ENCODE measurements at places on chromosomes 6 and 20.
A peak's percentile ranks its signal among the peaks of the same experiment; 100 is the strongest.

- DNase-seq, result no peak
Measured at GRCh38 chr20:4682682-4683081, 39.0 kb upstream of the PRND start.

GRCh38 chr6:33205191-33206026, 954 bp downstream of the HSD17B8 start:
- no peak for DNase-seq

- no peak for DNase-seq
Measured at GRCh38 chr6:93954584-93954983, 535.2 kb upstream of the EPHA7 start.

DNA sequence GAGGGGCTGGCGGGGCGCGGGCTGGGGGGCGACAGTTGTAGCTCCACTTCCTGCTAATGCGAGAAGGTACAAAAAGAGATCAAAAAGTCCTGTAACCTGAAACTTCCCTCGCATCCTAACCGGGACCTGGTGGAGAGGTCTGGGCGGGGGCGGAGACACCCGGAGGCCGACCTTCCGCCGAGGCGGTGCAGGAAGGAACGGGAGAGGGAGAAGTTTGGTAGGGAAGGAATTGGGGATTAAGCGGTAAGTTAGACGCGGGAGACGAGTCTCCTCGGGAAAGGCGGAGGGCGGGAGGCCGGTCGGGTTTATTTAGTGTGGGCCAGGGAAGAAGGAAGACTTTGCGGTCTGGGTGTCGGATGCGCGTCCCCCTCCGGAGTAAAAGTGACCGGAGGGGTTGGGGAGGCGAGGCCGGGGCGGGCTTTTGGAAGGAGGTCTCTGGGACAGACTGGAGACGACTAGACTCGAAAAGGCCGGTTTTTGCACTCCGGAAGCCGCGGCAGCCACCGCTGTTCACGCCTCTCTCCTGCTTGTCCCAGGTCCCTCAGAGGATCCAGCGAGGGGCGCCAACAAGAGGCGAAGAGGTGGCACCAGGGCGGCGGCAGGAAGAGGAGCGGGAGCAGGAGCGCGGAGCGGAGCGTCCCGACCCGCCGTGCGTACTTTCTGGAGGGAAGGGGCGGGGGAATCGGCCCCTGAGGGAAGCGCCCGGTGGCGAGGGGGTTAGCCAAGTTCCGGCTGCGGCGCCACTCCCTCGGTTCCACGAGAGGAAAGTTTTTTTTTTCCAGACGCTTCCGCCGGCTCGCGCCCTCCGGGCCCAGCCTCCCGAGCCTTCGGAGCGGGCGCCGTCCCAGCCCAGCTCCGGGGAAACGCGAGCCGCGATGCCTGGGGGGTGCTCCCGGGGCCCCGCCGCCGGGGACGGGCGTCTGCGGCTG, 734 bp downstream of the TPBG start:
- DNase-seq, result no peak

GRCh38 chr6:27407153-27407814, 18.7 kb downstream of the ZNF391 start:
- DNase-seq, result no peak

GRCh38 chr20:11738852-11739251, 178.8 kb upstream of the BTBD3 start:
- no peak for DNase-seq

- DNase-seq, result no peak
Measured at GRCh38 chr6:143405373-143406154, 44.9 kb downstream of the ADAT2 start.

GRCh38 chr6:80263585-80263984, 157.1 kb downstream of the BCKDHB start:
- DNase-seq, result no peak

DNA sequence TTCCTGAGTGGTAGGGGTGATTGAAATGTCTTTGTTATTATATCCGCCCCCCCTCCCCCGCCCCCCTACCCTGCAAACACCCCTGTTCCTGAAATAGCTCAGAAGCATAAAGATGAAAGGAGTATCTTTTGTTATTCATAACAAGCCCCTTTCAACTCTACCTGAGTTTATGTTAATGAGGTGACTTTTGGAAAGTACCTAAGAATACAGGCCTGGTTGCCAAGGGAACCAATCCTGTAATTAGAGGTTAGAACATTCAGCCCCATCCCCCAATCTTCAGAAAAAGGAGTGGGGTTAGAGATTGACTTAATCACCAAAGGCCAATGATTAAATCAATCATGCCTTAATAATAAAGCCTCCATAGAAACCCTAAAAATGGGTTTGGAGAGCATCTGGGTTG, 979.2 kb upstream of the GJE1 start:
- DNase-seq, result no peak

DNA sequence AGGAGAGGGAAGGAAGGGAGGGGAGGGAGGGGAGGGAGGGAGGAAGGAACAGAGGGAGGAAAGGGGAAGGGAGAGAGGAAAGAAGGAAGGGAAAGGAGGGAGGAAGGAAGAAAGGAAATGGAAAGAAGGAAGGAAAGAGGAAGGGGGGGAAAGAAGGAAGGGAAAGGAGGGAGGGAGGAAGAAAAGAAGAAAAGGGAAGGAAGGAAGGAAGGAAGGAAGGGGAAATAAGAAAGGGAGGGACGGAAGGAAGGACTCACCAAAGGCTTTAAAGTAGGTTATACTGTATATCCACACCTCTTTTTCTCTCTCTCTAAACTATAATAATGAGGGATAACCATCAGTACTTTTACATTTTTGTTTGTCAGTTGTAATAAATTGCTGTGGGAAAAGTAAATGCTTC, 324.9 kb downstream of the ARHGAP18 start:
- no peak for DNase-seq

- no peak for DNase-seq
Measured at GRCh38 chr6:127950566-127951145, 49.8 kb upstream of the THEMIS start.

DNA sequence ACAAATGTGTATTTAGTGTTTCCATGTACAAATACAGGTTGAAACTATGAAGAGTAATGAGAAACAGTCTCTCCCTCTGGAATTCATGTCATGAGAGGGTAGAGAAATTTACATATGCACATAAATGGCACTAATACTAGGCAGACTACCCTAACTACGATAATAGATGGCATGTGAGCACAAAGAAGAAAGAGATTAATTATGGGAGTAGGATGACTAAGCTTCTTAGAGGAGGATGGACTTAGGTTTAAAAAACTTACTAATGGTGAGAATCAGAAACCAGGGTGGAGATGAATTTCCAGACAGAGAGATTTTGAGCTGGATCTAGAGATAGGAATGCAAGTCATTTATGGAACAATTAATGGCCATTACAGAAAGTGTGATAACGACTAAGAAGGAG, 225.3 kb upstream of the HTR1E start:
- DNase-seq, result no peak

DNA sequence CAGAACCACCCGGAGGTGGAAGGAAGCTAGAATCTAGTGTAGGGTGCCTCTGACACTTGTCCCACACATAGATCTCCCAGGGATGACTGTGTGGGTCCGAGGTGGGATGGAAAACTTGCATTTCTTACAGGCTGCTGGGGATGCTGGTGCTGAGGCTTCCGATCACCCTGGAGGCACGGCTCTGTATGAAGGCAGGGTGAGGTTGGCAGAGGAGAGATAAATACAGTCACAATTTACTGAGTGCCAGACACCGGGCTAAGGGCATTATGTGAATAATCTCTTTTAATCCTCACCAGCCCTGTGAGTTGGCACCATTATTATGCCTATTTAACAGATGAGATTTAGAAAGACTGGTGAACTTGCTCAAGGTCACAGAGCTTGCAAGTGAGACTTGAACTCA, 250.2 kb upstream of the RREB1 start:
- DNase-seq, result no peak

DNA sequence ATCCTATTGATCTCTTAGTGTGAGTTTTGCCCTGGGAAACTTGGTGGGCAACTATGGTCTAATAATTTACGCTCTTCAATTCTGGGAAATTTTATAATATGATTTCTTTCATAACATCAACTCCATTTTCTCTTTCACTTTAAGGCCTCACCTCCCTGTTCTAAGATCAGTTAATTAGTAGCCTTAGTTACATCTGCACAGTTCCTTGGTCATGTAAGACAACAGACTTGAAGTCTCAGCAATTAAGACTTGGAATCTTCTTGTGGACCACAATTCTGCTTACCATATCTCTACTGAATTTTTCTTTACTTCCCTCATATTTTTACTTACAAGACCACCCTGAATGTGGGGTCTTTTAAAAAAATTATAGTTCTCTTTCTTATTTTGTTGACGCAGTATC, 8.7 kb downstream of the ENPP3 start:
- no peak for DNase-seq

DNA sequence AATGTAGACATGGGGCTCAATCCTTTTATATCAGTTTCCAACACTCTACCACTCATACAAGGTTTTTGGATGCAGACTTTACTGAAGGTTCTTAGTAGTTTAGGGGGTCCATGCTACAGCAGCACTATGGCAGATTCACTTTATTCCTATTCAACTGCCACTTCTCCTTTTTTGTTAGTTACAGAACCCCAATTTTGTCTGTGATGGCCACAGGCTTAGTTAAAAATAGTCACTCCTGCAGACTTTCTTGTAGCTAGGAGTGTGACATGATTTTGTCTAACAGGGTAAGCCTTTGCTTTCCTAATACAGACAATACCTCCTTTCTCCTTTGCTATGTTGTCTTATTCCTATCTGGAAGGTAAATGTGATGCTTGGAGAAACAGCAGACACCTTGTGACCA, 90.0 kb upstream of the SLC24A3 start:
- DNase-seq, result no peak

- no peak for DNase-seq
Measured at GRCh38 chr6:16129623-16130401, 926 bp downstream of the MYLIP start.

DNA sequence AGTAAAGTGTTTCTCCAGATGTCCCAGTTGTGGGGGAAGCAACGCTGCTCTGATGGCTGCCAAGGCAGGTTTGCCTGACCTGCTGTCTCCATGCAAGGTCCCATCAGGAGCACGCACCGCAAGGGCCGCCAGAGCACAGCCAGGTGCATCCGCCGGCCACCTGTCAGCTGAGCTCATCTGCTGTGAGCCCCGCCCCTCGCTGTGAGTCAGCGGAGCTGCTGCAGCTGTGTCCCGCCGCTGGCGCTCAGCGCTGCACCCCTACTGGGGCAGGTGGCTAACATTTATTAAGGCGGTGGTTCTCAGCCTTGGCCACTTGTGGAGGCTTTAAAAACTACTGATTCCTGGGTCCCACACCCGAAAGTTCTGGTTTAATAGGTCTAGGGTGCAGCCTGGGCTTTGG, 225.7 kb downstream of the UST start:
- peak; percentile 20 for DNase-seq

- DNase-seq, result no peak
Measured at GRCh38 chr6:121592261-121592935, 157.0 kb downstream of the GJA1 start.

- no peak for DNase-seq
Measured at GRCh38 chr6:153117986-153118879, 12.8 kb downstream of the RGS17 start.

- DNase-seq, result no peak
Measured at GRCh38 chr20:63295422-63295821, 2.4 kb downstream of the COL20A1 start.

- DNase-seq, result no peak
Measured at GRCh38 chr6:147341486-147341885, 137.3 kb downstream of the STXBP5 start.

DNA sequence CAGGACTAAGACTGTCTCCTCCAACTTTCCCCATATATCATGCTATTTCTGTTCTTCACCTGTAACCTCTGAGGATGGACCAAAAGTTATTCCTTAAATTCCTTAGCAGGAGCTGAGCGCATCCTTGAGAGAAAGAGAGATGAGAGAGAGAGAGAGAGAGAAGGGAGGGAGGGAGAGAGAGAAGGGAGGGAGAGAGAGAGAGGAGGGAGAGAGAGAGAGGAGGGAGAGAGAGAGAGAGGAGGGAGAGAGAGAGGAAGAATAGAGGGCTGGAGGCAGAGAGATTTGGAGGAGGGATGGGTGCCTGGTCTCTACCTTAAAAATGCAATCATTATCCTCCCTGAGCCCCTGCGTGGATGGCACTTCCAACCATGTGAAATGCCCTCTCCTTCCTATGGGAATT, 73.6 kb downstream of the BMP2 start:
- DNase-seq, result no peak

DNA sequence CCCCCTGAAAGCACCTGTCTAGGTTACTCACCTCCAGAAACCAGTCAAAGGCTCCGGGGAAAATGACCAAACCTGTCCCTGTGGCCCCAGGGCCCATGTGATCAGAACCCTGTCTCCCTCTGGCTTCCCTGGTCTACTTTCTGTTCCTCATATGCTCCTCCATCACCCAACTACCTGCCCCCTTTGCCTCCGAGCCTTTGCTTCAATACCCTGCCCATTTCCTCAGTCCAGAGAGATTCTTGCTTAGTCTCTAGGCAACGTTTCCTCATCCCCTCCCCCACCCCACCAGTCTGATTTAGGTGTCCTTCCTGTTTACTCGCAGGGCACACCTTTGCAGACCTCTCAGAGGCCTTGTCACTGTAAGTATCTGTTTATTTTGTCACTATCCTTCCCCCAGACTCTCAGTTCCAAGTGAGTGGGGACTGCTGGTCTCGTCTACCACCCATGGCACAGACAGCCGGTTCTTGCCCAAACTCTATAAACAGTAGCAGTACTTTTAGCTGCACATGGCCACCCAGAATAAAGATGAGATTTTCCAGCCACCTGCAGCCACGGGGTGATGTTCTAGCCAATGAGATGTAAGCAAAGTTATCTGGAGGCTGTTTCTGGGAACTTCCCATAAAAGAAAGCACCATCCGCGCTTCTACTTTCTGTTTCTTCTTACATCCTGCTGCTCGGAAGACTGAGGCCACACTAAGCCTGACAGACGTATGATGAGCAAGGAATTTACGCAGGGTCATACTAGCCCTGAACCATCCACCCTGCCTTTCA, 13.3 kb downstream of the ELOVL5 start:
- DNase-seq, result peak; percentile 50

DNA sequence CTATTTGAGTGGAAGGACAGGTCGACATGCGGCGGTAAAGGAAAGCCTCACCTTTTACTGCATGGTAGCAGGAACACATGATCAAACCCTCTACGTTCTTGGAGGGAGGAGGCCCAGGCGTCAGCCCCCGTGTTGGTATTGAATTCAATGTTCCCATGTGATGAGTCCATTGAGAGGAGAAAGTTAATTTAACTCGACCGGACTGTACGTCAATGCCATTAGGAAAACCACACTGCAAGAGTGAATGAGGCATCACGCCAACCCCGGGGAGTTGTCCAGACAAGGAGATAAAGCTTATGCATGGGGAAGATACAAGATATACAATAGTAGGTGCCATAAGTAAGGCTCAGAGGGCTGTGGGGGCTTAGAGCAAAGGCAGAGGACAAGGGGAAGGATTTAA, 213.9 kb upstream of the ECI2 start:
- no peak for DNase-seq

GRCh38 chr6:6546318-6547109, 42.0 kb upstream of the LY86 start:
- peak; percentile 6 for DNase-seq

- DNase-seq, result no peak
Measured at GRCh38 chr6:100322886-100323285, 141.8 kb downstream of the SIM1 start.

DNA sequence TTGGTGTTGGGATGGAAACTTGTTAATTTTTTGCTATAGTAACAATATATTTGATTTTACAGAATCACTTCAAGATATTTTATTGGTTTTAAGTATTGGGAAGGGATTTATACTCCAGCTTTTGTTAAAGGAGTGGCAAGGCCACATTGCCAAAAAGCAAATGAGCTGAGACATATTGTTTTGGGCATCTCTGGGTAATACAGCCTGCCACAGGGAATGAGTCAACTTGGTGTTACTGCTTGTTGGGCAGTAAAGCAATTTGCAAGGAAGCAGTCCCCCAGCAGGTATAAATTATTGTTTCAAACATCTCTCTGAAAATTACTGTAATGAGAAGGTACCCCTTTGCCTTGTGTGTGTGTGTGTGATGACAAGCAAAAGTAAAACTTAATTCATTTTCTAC, 868.3 kb upstream of the FLRT3 start:
- DNase-seq, result no peak

All from stimulated activated CD4-positive, alpha-beta T cell treated with anti-CD3 and anti-CD28 coated beads, TNF-alpha, amount 100 ng/mL, for 4 hours (primary cell).